HFFc6 (cell line): ENCODE measurements at places on chromosomes 7 and 10. TPM values are rescaled to one million over a fixed set of nuclear protein-coding genes. Genes with fewer than 3 reads are reported as not detected.
A peak's percentile ranks its signal among the peaks of the same experiment; 100 is the strongest.

DNA sequence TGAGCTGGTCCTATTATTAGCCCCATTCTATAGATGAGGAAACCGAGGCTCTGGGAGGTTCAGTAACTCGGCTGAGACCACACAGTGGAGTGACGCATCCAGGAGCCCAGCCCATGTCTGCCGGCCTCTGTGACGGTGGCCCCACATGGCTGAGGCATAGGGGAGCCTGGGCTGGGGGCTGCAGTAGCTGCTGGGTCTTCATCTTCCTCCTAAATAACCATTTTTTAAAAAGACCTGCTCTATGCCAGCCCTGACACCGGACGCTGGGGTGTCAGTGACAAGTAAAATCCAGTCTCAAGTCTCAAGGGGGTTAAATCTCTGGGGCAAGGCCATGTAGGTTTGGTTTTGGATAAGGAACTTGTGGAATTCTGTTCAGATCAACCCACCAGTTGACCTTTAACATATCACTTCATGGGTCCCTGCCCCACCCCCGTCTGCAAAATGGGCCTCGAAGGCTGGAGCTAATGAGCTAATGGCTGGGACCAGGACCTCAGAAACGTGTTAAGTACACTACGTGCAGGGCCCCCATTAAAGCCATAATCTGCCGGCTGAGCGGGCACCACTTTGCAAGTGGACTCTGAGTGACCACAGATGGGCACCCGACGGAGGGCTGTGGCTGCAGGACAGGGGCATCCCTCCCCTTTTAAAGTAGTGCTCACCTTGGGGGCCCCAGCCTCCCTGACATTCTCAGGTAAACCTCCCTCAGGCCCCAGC, 136.5 kb upstream of the UNC5B start:
- DNase-seq, result no peak

GRCh38 chr7:106679153-106679931, 18.4 kb upstream of the CCDC71L start:
- DNase-seq, result peak; percentile 20

- peak; percentile 6 for DNase-seq
Measured at GRCh38 chr7:5354460-5355232, 69.0 kb downstream of the TNRC18 start.

DNA sequence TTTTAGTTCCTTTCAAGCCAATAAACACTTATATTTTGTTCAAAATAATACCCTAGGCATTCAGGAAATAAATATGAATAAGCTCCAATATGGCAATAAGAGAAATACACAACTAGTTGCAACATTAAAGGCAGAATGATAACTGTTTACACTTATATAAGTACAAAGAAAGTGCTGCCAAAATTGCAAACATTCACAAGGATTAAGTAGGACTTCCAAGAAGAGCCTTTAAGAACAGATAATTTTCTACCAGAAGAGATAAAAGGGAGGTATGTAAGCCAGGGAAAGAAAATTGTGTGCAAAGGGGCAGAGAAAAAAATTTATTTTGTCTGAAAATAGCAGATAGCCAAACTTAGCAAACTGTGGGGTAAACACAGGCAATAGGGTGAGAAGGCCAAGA, 83.8 kb downstream of the CTNNA3 start:
- no peak for DNase-seq

- DNase-seq, result no peak
Measured at GRCh38 chr10:79933961-79934360, 14.9 kb downstream of the SFTPD start.

LRMDA gene
- 0.32 to 0.77 TPM in 2 of 3 replicates, not detected in the other for total RNA-seq

FEZF1 gene
- total RNA-seq, result not detected in 3 replicates
